ENCODE measurements at places on chromosomes 2 and 18. TPM values are rescaled to one million over a fixed set of nuclear protein-coding genes. Genes with fewer than 3 reads are reported as not detected.

GRCh38 chr2:68829749-68830148 is 41.4 kb downstream of the BMP10 start:
- H3K4me1 ChIP-seq, result peaks cover 15% of the 10 kb centered on the region
- H3K27me3 ChIP-seq, result no peaks in the 10 kb centered on the region
- no peaks in the 10 kb centered on the region for H3K36me3 ChIP-seq
- DNase-seq, result no peak
- H3K27ac ChIP-seq, result peak overlapping the region; percentile 91

GRCh38 chr2:105812180-105813044 is 67.7 kb downstream of the NCK2 start:
- no peaks in the 10 kb centered on the region for H3K27me3 ChIP-seq
- H3K27ac ChIP-seq, result peak overlapping the region; percentile 56
- DNase-seq, result peak; percentile 44

DNA sequence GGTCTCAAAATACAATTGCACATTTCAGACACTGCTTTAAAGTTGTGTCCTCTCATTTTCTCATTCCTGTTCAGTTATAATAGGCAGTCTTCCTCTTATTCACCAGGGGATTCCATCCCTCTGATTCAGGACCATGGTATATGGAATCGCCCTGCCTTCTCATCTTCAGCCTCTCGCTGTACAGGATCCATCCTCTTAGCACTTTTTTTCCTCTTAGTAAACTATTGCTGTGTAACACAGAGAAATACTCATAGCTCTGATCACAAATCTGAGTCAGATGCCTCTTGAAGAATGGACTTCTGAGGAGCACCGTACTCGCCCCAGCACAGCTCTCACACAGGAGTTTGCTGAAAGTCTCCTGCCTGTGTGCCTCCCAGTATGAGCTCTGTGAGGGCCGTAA is 11.3 kb downstream of the RMP24 start:
- no peak overlapping the region for H3K4me3 ChIP-seq
- H3K4me1 ChIP-seq, result no peaks in the 10 kb centered on the region
- H3K36me3 ChIP-seq, result no peaks in the 10 kb centered on the region

DNA sequence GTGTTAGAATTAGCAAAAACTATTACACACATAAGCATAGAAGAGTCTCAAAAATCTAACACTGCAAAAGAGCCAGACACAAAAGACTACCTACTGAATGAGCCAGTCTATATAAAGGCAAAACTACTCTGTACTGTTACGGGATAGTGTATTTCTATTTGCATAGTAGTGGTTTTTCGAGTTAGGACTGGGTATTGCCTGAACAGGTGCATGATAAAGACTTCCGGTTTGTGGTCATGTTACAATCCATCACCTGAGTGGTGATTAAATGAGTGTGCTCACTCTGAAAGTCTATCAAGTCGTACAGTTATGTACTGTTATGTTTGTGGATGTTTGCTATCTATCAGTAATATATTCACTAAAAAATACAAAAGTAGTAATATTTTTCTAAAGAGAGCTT is 523.3 kb upstream of the SYT4 start:
- DNase-seq, result no peak
- no peaks in the 10 kb centered on the region for H3K27me3 ChIP-seq
- H3K4me1 ChIP-seq, result no peaks in the 10 kb centered on the region
- H3K36me3 ChIP-seq, result no peaks in the 10 kb centered on the region

GRCh38 chr2:54720563-54720962 is 2.9 kb upstream of the EML6 start:
- peaks cover 8% of the 10 kb centered on the region for H3K4me1 ChIP-seq
- H3K27me3 ChIP-seq, result no peaks in the 10 kb centered on the region
- H3K27ac ChIP-seq, result no peak overlapping the region
- H3K36me3 ChIP-seq, result no peaks in the 10 kb centered on the region
- H3K4me3 ChIP-seq, result no peak overlapping the region

DNA sequence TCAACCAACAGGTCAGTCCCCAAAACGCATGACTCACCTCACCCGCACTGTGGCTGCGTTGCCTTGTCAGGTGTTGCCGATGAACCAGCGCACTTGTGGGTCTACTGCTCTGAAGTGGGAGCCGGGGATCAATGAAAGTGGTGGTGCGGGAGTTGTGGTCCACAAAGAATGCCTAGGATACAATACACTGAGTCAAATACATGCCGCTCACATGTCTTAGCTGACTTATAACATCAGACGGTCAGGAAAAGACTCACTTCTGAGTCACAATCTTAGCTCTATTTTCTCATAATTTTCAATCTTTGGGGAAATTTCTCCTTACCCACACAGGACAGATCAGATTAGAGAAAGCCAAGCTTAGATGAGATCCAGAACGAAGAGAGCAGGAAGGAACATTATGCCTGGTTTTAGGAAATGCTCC is 107.1 kb upstream of the STK17B start:
- no peak for DNase-seq
- H3K27me3 ChIP-seq, result no peaks in the 10 kb centered on the region
- H3K4me3 ChIP-seq, result no peak overlapping the region
- no peaks in the 10 kb centered on the region for H3K4me1 ChIP-seq
- H3K36me3 ChIP-seq, result no peaks in the 10 kb centered on the region

DNA sequence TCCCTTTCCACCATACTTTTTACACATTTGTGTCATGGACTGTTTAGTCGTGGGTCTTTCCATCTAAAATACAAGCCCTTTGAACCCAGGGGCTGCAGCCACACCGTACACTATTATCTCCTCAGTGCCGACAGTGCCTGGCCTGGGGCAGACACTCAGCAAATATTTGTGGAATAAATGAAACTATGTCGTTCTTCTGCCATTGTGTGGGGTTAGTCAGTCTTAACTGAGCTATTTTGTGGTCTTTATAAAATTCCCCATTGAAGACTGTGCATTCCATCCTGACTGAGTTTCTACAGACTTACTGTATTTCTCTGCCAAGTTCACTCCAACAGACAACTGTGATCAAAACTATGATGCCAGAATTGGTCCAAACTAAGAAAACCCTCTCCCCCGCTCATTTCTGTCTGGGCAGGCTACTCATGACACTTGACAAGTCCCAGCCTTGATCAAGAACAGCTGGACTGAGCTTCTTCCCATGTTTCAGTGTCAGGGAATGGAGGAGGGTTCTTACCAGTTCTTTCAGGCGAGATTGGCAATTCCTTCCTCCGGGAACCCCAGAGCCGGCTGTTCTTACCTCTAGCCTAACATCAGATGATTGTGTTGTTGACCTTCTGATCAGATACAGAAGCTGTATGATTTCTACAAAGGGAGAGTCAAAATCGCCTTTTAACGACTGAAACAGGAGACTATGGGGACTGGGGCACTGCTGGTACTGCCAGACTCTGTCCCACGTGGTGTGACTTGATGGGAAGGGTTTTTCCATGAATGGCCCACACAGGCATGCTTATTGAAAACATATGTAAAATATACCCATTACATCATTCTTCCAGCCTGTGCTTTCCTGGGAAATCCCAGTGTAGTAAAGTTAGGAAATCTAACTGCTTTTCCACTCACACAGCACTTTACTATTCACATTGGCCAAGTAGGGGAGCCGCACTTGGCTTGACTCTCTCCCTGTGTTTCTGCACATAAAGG is 77.4 kb upstream of the NPAS2 start:
- H3K36me3 ChIP-seq, result no peaks in the 10 kb centered on the region
- DNase-seq, result peak; percentile 85
- no peaks in the 10 kb centered on the region for H3K4me1 ChIP-seq
- H3K27ac ChIP-seq, result peak overlapping the region; percentile 25
- H3K27me3 ChIP-seq, result no peaks in the 10 kb centered on the region

DNA sequence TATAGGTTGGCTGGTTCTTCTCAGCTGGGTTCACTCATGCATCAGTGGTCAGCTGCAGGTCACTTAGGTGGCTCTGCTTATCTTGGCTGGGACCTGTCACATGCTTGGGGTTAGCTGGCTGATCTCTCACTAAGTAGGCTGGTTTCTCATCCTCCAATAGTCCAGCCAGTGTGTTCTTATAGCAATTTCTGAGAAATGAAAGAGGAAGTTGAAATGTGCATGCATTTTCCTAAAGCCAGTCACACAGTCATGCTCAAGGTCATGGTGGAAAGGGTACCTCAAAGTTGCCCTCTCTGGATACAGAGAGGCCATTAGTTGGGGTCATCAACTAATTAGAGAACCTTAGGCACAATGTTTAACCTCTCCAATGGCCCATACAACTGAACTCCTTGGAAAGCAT is 64.4 kb downstream of the KLHL29 start:
- no peaks in the 10 kb centered on the region for H3K27me3 ChIP-seq
- no peaks in the 10 kb centered on the region for H3K4me1 ChIP-seq
- H3K36me3 ChIP-seq, result no peaks in the 10 kb centered on the region
- no peak overlapping the region for H3K27ac ChIP-seq
- no peak overlapping the region for H3K4me3 ChIP-seq
- no peak for DNase-seq

DNA sequence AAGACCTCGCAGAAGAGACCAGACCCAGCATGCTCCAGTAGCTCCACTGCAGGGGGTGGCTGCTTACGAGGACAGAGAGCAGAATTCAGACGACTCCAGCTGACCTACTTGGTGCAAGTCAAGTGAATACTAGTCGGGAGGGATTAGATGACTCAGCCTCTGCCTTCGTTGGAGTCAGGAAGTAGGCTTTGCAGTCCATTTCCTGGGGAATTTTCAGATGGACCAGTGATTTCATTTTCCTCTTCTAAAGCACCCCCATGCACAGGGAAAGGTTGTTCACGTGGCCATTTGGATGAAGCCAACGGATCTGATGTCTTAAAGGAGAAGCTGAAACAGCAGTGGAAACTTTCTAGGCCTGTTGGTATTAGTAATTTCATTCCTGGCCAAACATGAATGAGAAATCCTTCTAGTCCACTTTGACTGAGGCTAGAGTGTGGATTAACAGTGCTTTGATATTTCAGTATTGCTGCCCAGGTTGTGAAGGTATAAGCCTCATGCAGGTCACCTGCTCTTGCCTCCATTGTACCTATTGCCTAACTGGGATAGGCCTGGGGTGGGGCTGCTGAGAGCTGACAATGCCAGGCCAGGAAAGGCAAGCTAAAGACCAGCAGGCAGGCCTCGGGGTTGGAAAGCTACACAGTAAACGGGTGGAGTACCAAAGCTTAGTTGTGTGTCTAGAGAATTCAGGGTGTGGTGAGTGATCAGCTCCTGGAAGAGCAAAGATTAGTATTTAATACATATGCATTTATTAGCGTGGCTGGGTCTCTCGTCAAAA is 117.6 kb upstream of the FOSL2 start:
- H3K27me3 ChIP-seq, result no peaks in the 10 kb centered on the region
- H3K27ac ChIP-seq, result peak overlapping the region; percentile 70
- no peaks in the 10 kb centered on the region for H3K4me1 ChIP-seq
- no peaks in the 10 kb centered on the region for H3K36me3 ChIP-seq
- no peak overlapping the region for H3K4me3 ChIP-seq

GRCh38 chr18:23136326-23137096 is 1.2 kb downstream of the CABLES1 start:
- no peaks in the 10 kb centered on the region for H3K36me3 ChIP-seq
- no peaks in the 10 kb centered on the region for H3K27me3 ChIP-seq
- DNase-seq, result peak; percentile 51
- H3K4me1 ChIP-seq, result peaks cover 4% of the 10 kb centered on the region
- H3K4me3 ChIP-seq, result peak overlapping the region; percentile 82

DNA sequence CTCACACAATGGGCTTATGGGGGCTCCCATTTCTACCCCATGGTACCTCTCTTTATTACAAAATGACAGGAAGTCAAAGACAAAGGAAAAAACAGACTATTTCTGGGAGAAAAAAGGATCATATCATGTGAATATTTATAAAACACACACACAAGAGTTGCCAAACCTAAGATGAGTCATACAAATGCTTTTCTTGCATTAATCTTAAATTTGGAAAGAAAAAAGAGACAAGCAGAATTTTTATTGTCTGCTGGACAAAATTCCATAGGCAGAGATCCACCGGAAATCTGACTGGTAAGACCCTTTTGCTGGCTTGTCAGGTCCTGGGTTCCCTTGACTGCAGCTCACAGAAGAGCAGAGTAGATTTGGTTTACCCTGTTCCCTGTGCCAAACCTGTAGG is 1732.3 kb upstream of the PIK3C3 start:
- H3K36me3 ChIP-seq, result no peaks in the 10 kb centered on the region
- no peak overlapping the region for H3K4me3 ChIP-seq
- no peaks in the 10 kb centered on the region for H3K4me1 ChIP-seq
- H3K27me3 ChIP-seq, result no peaks in the 10 kb centered on the region
- no peak overlapping the region for H3K27ac ChIP-seq

GRCh38 chr2:9178110-9178903 is 28.3 kb upstream of the ASAP2 start:
- DNase-seq, result no peak
- H3K4me1 ChIP-seq, result peaks cover 4% of the 10 kb centered on the region
- H3K27ac ChIP-seq, result peak overlapping the region; percentile 85
- H3K36me3 ChIP-seq, result no peaks in the 10 kb centered on the region
- H3K4me3 ChIP-seq, result no peak overlapping the region

DNA sequence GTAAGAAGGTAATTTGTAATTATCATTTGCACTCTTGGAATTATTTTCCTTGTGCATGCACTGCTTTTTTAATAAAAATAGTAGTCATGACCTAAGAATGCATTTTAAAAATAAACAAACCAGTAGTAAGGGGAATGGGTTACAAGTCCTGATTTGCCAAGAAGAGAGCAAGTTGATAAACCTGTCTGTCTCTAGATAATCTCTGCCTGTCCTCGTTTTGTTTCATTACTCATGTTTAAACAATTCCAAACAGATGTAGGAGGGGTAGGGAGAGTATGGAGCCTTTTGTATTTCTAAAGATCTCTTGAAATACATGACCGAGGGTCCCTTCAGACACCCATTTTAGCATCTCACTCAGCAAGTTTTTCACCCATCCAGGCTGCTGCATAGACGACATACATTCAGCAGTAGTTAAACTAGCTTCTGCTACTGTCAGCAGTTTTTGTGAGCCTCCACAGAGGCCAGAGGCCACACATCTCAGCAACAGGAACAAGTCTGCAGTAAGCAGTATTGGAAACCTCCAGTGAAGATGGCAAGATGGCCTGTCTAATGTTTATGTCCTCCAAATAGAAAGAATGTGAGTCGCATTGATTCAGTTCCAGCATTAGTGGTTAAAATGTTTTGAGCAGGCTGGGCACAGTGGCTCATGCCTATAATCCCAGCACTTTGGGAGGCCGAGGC is 2.3 kb upstream of the EXOC6B start:
- no peak for DNase-seq
- H3K4me1 ChIP-seq, result no peaks in the 10 kb centered on the region
- no peaks in the 10 kb centered on the region for H3K27me3 ChIP-seq
- no peaks in the 10 kb centered on the region for H3K36me3 ChIP-seq
- H3K27ac ChIP-seq, result no peak overlapping the region
- no peak overlapping the region for H3K4me3 ChIP-seq

DNA sequence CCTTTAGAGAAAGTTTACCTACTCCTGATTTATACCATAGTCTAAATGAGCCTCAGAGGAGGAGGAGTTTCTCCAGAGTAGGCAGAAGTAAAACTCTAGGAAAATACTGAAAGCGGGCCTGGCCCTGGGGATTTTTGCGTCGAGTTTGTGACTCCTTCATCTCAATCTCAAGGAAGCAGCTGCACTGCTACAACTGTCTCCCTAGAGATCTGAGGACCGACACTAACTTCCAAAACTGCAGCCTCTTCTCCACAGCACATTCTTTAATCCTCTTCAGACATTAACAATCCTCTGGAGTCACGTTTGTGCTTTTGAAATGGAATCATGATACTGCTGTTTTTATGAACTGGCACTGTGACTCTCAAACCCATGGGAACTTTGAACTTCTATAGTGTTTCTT is 281.4 kb downstream of the KCNS3 start:
- DNase-seq, result no peak
- no peak overlapping the region for H3K4me3 ChIP-seq
- no peaks in the 10 kb centered on the region for H3K27me3 ChIP-seq
- no peaks in the 10 kb centered on the region for H3K4me1 ChIP-seq

SRBD1 gene
- 30.7 TPM for total RNA-seq

TRIM43 gene
- not detected for total RNA-seq

TNFRSF11A gene
- 0.26 TPM for total RNA-seq

LINC00305 gene
- total RNA-seq, result not detected

EVA1A gene
- total RNA-seq, result 2.3 TPM

GTF2A1L gene
- total RNA-seq, result 66.9 TPM

ATRAID gene
- total RNA-seq, result 235 TPM
